ENCODE measurements at places on chromosomes 16 and 17. TPM values are rescaled to one million over a fixed set of nuclear protein-coding genes. Genes with fewer than 3 reads are reported as not detected.

RNF157 gene
- 28.0 TPM for total RNA-seq

DNA sequence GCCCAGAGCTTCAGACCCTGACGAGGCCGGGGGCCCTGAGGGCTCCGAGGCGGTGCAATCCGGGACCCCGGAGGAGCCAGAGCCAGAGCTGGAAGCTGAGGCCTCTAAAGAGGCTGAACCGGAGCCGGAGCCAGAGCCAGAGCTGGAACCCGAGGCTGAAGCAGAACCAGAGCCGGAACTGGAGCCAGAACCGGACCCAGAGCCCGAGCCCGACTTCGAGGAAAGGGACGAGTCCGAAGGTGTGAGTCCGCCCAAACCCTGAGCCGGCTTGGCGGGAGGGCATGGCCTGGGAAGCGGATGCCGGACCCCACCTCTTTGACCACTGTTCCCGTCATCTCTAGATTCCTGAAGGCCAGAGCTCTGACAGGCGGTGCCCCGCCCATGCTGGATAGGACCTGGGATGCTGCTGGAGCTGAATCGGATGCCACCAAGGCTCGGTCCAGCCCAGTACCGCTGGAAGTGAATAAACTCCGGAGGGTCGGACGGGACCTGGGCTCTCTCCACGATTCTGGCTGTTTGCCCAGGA is 4.4 kb downstream of the NOL3 start:
- DNase-seq, result no peak

GRCh38 chr17:39018267-39019134 is 51.3 kb upstream of the FBXO47 start:
- DNase-seq, result no peak

GNAO1 gene
- 3.0 TPM for total RNA-seq

ARL5C gene
- not detected for total RNA-seq

DNA sequence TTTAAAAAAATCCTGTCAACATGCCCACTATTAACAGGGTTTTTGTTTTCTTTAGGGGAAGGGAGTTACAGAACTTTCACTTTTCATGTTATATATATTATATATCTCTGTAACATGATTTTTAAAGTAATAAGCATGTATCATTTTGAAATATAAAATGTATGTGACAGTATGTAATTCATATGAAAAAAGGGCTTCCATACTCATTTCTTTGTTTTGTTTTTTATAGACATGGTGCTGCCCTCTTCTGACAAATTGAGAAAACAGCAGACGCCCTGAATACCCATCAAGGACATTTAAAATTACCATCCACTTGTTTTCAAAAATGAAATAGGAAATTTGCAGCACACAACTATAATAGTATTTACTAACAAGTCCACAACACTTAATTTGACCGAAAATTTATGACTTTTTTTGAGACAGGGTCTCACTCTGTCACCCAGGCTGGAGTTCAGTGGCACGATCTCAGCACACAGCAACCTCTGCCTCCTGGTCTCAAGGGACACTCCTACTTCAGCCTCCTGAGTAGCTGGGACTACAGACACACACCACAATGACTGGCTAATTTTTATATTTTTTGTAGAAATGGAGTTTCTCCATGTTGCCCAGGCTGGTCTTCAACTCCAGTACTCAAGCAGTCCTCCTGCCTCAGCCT is 30.4 kb downstream of the CFDP1 start:
- DNase-seq, result no peak

GRCh38 chr17:32117399-32117798 is 24.9 kb upstream of the RHOT1 start:
- no peak for DNase-seq

DNA sequence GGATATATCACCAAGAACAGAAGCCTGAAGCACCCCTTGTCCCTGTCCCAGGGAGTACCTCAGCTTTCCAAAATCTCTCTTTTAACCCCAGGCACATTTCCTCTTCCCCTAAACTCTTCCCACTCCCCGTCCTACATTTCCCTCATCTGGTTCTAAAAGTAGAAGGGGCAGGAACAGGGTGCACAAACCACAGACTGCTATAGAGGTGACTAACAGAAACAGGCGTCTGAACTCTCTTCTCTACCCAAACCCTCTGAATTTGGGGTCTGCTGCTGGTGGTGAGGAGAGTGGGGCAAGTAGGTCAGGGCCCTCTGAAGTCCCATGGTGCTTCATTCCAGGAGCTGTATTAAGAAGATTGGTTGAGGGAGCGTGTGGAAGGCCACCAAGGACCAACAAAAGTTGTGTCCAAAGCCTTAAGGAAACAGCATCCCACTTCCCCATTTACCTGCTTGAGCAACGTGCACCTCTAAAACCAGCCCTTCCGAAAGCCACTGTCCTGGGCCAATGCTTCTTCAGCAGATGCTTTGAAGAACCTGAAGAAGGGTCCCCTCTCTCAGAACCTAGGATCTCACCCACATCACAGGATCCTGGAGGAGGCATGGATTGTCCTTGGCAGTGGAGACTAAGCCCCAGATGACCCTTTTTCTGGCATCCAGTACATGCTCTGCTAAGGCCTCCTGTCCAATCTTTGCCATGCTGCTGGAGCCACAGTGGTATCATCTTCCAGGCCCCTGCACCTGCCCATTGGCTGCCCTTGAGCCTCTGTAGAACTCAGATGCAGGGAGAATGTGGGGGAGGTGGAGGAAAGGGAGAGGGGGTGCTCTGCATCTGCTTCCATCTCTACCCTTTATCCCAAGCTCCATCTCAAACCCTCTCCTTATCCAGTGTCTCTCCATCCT is 5.7 kb upstream of the NR1D1 start:
- DNase-seq, result no peak

GRCh38 chr16:84380405-84380804 is 12.1 kb downstream of the ATP2C2 start:
- no peak for DNase-seq

GRCh38 chr17:19877364-19877945 is 9.7 kb upstream of the ULK2 start:
- no peak for DNase-seq

- no peak for DNase-seq
These were observed 3.8 kb upstream of the WSCD1 start for GRCh38 chr17:6066183-6066948.

KRTAP16-1 gene
- total RNA-seq, result not detected

DNA sequence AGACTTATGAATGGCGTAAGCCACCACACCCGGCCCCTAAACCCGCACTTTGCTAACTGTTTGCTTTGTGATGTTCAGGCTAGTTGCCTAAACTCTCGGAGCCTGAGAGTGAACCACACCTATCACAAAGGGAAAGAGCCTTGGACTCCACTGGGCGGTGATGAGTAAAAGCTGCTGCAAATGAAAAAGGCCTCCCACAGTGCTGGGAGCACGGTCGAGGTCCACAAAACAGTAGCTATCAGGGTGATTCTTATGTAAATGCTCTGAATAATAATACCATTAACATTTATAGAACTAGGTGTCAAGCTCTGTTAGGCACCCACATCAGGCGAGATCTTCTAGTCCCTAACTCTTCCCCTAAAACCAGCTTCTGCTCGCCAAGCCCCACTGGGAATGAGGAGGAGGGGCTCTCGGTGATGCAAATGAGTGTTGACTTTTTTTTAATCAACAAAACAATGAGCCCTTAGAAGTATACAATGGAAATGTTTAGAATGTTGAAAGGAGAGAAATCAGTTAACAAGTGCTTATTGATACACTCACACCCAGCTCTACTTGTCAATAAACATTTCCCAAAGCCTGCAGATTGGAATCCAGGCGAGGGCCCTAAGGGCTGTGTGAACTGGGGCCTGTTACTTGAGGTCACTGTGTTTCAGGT is 19.8 kb downstream of the FBRS start:
- no peak for DNase-seq

DNA sequence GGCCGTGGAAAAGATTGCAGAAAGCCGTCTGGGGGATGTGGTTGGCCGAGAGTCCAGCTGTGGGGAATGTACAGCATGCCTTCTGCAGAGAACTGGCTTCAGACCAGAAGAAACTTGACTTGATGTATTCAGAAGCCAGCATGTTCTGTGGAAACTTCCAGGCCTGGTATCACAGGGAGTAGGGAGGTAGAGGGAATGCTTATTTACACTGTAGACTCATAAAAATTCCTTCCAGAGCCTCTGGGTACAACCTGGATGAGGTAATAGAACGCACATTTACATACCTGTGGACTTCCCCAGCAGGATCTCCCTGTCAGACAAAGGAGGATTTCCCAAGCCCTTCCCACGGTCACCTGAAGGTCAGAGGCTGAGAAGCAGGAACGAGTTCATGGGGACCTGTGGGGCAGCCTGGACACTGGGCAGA is 11.8 kb upstream of the GAS7 start:
- DNase-seq, result no peak

TNFRSF12A gene
- 84.8 TPM for total RNA-seq

RTN4RL1 gene
- total RNA-seq, result 11.2 TPM

DNA sequence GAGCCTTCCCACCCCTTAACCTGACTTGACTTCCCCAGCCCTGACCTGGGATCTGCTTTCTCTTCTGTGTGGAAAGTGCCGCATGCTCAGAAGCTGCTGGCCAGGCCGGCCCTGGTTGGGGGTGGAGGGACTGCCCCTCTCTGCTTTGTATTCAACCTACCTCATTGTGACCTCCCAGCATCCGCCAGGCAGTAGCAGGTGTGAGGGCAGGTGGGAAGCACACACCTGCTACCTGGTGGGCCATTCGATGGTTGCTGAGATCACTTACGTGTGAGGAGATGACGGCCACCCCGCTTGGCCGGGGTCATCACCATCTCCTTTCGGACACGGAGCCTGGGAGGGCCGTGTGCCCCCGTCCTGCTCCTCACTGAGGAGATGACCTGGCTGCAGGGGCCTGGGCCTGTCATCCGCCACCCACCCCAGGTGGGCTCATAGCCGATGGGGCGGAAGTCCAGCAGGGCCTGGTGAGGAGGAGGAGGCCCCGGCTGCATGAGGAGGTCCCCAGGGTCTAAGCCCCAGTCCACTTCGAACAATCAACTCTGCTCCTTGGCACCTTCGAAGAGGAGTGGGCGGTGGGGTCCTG is 7.1 kb downstream of the CPNE7 start:
- DNase-seq, result no peak

DNA sequence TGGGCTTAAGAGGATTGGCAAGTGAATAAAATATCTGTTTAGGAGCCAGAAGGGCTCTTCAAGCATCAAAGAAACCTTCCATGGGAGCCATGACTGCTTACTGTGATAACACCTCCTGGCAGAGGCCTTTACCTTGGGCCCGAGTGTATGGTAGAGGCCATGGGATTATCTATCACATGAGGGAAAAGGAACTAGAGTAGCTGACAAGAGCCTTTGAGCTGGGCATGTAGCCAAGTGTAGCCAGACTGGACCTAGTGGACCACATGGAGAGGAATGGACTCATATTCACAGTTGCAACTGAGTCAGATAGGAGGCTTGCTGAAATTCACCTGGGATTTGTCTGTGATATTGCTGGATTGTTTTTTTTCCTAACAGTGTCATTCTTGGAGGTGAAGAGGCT is 276.0 kb upstream of the ZFHX3 start:
- DNase-seq, result no peak

- no peak for DNase-seq
These were observed 260.8 kb upstream of the PSMD7 start for GRCh38 chr16:74035816-74036215.

- DNase-seq, result no peak
These were observed 33.3 kb downstream of the PLCD3 start for GRCh38 chr17:45098869-45099616.

KRT39 gene
- total RNA-seq, result not detected

RBFOX1 gene
- total RNA-seq, result not detected

DNA sequence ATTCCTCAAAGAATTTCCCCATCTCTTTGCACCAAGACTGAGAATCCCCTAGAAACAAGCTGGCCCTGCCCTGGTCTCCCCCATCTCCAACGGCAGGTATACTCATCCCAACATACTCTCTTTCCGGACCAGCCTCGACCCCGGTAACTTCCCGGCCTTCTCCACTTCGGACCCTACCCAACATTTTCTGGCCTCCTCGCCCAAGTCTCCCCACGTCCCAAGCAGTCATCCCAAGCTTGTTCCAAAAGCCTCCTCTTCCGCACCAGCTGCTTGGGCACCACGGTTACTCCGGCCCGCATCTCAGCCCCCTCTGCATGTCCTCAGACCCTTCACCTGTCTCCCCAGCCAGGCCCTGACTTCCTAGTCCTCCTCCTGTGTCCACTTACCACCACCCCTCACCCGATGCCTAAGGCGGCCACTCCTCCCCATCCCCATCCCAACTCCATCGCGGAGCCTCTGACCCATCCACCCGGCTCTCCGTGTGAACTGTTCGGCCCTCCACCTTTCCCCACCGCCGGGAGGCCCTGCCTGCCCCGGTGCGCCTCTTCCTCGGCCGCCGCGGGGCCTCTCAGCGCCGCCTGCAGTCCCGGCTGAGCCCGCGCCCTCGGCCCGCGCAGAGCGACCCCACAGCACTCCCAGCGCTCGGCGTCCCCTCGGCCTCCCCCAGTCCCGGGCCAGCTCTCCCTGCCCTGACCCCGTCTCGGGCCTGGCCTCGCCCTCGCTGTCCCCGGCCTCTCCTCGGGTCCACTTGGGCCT is 994 bp downstream of the PITPNA start:
- no peak for DNase-seq

GRCh38 chr16:57493767-57494166 is 7.5 kb upstream of the DOK4 start:
- DNase-seq, result no peak

DNA sequence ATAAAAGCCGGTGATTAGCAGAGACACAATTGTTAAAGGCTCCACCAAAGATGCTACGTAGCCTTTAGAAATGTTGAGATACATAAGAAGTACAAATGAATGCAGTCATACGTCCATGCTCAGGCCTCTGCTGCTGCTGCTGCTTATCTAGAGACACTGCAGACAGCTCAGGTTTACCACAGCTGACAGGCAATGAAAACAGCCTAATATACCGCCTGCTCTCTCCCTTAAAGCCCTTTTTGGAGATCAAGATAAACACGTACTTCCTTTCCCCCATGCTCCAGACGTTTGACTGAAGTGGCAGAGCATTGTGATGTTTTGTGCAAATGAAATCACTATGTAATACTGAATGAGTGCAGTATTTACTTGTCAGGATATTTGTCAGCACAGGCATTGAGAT is 185.3 kb downstream of the AATF start:
- no peak for DNase-seq

GRCh38 chr16:78742501-78743283 is 643.2 kb downstream of the WWOX start:
- no peak for DNase-seq
